ENCODE measurements at places on chromosomes 7 and 10.

DNA sequence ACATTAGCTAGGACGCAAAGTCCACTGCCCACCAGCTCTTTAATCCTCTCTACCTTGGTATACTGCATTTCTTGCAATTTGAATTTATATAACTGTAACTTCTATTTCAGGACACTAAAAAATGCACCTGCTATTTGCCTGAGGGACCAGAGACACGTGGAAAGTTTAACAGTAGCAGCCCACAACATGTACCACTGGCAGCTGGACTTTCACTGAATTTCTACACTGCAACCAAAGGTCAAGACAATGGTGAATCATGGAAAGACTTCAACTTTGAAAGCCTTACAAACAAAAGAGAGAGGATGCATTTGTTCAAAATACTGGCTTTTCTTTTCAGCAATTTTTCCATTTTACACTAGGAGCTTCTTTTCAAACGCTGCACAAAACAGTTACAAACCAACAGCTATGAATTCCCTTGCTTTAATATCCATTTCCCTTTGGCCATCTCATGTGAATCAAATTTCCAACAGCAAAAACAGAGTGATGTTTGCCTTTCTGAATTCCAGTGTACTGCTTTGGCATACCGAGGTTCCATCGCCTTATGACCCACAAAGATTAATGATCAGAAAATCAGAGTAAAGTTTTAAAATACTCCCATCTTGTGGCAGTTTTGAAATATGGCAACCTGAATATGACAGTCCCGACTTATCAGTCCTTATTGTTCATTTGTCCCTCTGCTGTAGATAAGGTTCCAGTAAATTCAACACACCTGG is 29.9 kb upstream of the HNRNPH3 start:
- DNase-seq, result no peak

- DNase-seq, result no peak
These were observed 81.3 kb upstream of the SFMBT2 start for GRCh38 chr10:7491949-7492659.

- no peak for DNase-seq
These were observed 129.5 kb downstream of the SDK1 start for GRCh38 chr7:3430588-3430987.

GRCh38 chr10:70745555-70745954 is 39.6 kb downstream of the TBATA start:
- no peak for DNase-seq

GRCh38 chr7:3892686-3893085 is 591.6 kb downstream of the SDK1 start:
- DNase-seq, result no peak

DNA sequence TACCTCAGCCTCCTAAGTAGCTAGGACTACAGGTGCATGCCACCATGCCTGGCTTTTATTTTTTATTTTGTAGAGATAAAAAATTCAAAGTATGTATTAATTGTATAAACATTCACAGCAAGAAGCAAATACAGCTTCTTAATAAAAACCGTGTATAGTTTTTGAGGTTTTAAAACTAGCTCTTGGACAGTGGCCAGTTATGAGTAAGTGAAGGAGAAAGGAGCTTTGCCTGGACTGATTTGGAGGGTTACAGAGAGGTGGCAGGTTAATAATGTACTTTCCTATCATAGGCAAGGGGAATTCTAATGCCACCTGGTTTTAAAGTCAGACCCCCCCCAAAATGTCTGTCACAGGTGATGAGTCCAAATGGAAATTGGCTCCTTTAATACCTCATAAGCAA is 43.4 kb downstream of the ZNRF2 start:
- no peak for DNase-seq

DNA sequence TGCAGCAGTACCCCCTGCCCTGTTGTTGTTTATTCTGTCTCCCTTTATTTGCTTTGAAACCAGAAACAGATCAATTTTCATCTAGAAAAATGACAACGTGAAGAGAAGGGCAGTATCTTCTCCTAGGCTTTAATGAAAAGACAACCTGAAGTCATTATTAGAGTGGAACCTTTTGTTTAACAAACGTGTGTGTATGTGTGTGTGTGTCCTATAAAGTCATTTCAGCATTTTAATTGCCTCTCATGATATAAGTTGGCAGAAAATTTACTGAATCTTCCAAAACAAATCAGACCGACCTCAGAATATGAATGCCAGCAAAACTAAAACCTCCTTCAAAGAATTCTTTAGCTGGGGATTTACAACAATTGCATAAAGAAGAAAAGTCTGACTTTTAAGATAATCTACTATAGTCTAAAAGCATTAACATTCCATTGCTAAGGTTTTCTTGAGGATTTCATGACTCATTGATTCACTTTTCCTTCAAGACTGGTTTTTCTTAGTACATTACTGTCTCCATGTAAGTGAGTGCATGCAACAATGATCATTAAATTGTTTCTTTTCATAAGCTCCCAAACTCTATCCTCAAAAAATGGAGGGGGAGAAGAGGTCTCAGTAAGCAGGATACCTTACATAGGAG is 3.2 kb downstream of the GLI3 start:
- no peak for DNase-seq

DNA sequence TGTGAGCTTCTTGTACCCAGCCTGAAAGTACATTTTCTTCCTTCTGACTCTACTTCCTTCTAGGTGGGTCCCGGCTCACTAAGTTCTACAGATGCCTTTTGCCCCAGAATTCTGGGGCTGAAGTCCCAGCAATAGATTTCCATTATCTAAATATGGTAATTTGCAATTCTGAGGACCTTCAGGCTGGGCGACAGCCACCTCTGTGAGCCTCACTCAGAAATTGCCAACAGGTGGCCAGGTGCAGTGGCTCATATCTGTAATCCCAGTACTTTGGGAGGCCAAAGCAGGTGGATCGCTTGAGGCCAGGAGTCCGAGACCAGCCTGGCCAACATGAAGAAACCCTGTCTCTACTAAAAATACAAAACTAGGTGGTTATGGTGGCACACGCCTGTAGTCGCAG is 23.7 kb downstream of the CREM start:
- no peak for DNase-seq

- DNase-seq, result no peak
These were observed 3.4 kb upstream of the NRG3 start for GRCh38 chr10:81871558-81871957.

DNA sequence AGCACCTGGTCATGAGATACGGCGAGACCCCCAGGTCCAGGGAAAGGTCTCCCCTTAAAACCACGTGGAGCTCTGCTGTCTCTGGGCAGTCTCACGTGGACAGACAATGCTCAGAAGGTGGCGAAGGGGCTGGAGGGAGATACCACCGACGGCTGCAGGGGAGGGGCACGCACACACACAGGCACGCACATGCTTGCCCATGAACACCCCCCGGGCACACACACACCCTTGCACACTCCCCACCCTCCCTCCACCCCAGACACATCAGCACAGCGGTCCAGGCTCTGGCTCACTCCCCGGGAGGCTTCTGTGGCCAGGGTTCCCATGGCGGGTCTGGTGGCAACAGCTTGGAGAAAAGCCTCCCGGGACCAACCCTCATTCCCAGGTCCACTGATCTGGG is 52.4 kb upstream of the TNRC18 start:
- no peak for DNase-seq

- no peak for DNase-seq
These were observed 36.3 kb upstream of the SH2D4B start for GRCh38 chr10:80501381-80501912.

GRCh38 chr10:110699859-110700468 is 55.8 kb downstream of the RBM20 start:
- DNase-seq, result no peak

DNA sequence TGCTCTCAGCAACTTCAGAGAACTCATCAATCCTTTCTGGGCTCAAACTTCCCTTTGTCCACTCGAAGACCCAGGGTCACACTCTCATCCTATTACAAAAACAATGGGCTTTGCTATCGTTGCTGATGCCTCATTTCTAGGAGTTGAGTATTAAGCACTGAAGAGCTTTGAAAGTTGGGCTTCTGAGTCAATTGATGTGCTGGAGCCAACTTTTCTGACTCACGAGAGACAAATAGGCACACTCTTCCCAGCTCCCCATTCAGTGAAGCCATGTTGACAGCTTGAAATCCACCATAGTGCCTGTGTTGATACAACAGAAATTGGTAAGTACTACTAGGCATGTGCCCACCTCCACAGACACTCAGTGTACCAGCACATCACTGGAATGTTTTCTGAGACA is 97.5 kb upstream of the PRSS58 start:
- no peak for DNase-seq

DNA sequence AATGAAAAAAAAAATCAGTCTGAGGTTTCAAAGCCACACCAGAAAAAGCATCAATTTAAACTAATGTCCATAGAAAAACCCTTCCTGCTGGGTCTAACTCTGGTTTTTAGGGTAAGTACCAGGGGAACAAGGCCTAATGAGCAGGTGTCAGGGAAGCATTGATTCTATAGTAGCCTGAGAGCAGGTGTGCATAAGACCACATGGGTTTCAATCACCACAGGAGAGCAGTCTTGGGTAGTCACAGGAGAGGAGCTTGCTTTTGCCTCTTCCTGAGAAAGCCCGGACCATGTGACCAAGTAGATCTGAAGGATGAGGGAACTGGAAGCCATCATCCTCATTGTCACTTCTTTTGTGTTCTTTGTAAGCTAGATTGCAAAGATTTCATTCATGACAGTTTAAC is 66.3 kb upstream of the AGK start:
- no peak for DNase-seq

DNA sequence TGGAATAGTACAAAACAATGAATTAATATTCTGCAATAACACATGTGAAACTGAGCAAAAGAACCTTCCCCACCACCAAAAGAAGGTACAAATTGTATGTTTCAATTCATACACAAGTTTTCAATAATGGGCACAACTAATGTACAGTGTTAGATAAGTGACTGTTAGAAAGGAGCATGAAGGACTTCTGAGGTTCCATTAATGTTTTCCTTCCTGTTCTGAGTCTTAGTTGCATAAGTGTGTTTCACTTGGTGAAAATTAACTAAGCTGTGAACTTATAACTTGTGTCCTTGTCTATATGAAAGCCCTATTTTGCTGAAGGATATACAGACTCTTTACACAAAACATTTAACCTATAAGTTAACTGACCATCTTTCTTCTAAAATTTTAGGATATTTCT is 8.2 kb downstream of the GSAP start:
- DNase-seq, result no peak

GRCh38 chr10:84097787-84098353 is 41.4 kb upstream of the GHITM start:
- DNase-seq, result no peak

DNA sequence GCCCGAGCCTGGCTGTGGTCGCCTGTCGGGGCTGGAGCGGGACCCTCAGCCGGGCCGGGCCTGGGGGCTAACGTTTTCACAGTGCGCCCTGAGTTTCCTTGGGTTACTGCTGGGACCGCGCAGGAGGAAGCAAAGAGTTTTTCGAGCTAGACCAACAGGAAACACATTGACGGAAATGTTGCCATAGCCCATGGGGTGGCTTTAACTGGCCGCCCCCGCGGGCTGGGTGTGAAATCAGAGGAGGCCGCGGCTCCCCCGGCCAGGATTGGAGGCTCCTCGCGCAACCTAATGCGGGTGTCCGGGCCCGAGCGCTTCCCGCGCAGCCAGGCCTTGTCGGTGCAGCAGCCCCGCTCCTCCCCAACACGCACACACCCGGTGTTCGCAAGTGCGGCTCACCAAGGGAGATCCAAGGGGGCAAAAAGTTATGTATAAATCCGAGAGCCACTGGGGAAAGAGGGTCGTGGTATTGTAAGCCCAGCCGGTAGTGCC is 1.9 kb downstream of the HHEX start:
- no peak for DNase-seq

DNA sequence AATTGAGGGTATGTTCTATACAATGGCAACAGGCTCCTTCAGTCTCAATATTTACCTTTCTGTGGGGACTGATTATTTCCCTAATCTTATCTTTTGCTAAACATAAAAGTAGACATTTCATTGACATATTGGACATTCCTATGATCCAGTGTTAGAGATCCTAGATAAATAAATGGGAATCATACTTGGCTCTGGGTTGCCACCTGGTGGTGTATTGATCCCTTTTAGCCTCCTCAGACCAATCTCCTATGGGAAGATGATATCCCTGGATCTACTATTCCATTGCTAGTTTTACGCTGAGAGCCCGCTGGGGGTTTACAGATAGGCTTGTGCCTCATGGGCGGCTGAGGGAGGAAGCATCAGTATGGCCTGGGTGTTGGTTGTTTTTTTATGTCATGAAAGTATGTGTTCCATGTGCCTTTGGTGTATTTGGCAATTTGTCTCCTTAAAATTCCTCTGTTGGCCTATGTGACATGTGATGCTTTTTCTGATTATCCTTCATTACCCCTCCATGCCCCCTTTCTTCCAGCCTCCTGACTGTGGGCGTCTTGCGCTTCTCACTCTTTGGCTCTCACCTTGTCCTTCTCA is 18.8 kb downstream of the CELF2 start:
- DNase-seq, result no peak

- no peak for DNase-seq
These were observed 3.1 kb upstream of the HOXA4 start for GRCh38 chr7:27133409-27134231.

DNA sequence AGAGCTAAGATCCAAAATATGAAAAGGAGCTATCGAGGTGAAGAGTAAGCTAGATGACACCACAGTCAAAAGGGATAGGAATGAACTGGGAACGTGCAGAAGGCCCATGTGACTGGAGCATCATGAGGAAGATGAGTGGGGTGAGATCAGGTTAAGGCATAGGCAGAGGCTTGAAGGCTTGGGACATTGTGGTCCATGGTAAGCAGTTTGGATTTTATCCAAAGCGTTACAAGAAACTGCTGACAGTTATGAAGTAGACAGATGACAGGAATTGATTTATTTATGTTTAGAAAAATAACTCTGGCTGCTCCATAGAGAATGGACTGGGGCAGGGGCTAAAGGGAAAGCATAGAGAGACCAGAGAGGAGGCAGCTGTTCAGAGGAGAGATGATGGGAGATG is 18.1 kb upstream of the PANK1 start:
- DNase-seq, result no peak

GRCh38 chr7:16046041-16046440 is 359.6 kb upstream of the MEOX2 start:
- no peak for DNase-seq

DNA sequence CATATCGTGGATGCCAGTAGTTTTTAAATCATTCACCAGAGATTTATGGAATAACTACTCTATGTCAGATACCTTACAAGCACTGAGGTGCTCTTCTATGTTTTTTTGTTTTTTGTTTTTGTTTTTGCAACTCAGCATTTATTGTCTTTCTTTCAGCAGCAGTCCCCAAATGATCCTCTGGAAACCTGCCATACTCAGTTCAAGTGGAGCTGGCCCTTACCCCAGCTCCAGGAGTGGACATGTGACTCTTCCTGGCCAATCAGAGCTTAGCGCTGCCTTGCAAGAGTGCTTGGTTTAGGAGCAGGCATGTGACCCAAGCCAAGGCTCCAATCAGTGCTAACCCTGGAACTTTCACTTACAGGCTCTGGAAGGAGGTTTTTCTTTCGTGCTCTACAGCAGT is 356.6 kb upstream of the ZMIZ1 start:
- DNase-seq, result no peak

- no peak for DNase-seq
These were observed 80.5 kb upstream of the INSYN2A start for GRCh38 chr10:127276794-127277462.

Data from activated CD8-positive, alpha-beta memory T cell treated with anti-CD3 and anti-CD28 coated beads for 4 hours (primary cell).